Activated T-cell treated with anti-CD3 and anti-CD28 coated beads for 48 hours (primary cell): ENCODE measurements at places on chromosomes 2 and 18.

GRCh38 chr2:207768866-207769596, 675 bp downstream of the FZD5 start:
- DNase-seq = no peak

DNA sequence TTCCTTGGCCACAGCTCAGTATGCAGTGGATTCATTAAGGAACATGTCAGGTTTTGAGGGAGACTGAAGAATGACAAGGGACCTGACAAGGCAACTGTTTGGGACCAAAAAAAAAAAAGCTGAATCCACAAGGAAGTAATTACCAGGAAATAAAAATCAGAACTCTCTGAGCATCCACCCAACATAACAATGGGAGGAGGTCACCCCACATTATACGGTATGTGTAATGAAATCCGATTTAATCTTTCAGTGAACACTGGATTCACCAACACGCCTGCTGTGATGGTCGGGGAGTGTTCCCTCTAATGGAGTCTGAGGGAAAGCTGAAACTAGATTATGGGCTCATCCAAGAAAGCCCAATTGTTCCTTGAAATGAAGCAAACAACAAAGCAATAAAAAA, 329.3 kb downstream of the ETAA1 start:
- no peak for DNase-seq

- DNase-seq = no peak
Observed at GRCh38 chr2:150062416-150062815, 425.1 kb downstream of the RND3 start.

- DNase-seq = no peak
Observed at GRCh38 chr2:142531377-142531776, 346.1 kb upstream of the KYNU start.

DNA sequence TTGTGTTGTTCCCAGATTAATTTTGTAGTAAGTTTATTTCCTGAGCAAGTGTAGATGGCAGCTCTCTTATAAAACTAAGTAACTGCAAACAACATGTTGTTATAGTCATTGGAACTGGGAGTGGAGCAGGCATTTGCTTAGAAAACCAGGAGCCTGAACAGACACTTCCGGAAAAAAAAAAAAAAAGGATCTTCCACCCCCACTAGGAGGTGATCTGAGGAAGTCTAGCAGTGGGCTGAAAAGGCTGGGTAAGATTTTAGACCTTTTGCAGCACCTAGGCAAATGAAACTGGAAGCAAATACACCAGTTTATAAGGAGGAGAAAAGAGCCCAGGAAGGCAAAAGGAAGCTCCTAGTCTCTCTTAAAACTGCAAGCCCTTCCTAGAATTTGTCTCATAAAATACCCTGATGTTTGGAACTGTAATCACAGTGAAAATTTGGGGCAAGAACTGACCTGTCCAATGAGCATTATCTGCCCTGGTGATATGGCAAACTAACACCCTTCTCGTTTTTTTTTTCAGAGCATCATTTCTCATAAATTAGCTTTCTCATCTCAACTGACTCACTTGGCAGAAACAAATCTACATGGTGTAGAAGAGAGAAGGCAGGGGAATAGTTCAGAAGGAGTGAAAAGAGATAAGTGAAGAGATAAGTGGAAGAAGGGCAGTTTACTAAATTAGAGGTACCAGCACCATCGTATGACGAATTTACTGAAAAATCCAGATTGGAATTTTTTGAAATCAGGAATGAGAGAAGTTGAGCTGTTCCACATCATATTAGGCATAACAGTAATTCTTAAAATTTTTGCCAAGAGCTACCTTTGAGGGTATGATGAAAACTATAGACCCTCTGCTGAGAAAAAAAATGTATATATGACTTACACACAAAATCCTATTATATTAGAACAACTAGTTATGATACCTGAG, 4.2 kb upstream of the CCNYL1 start:
- no peak for DNase-seq
